ENCODE measurements at places on chromosomes 2 and 18.

DNA sequence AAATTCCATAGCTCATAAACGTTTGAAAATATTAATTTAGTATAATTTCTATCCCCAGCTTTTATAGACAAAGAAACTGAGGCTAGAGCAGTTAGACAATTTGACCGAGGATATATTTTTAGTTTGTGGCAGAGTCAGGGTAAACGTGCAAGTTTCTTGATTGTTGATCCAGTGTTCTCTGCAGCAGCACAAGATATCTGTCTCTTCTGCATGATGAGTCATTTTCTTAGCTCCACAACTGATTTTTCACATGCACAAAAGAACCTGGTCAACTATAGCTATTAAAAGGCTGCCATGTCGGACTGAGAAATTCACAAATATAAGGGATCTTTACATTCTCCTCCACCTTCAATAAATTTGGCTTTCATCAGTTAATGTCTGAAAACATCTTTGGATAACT, 143.4 kb upstream of the CYP26B1 start:
- DNase-seq, result peak; percentile 29

DNA sequence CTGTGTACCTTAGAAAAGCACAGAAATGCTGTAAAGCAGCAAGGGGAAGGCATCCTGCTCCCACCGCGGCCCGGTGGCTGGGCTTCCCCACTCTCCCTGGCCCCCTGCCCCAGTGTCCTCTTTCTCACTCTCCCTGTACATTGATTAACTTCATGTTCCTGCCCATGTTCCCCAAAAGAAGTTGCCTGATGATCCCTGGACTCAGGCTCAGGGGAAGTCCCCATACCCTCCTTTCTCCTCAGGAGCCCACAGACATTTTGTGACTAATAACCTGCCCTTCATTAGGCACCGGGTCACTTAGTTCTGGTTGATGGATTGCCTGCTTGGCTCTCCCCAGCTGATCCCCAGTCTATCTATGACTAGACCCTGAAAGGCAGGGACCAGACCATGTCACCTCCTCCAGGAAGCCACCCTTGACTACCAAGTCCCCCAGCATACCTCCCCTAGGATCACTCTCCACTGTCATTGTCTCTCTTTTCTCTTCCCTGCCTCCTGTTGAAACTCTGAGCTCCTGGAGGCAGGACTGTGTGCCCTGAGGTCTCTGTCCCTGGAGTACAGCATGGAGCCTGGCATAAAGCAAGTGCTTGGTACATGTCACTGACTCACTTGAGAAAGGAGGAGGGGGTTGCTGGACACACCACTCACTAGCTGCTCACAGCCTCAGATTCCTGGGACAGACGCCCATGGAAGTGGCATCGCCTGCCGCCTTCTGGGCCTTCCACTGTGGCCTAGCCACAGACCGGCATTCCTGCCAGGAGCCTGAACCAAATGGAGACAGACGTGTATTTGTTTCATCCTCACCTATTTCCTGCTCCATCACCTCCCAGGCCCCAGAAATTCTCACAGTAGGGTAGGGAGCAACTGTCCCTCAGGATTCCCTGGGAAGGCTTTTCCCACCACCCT, 13.5 kb downstream of the MALL start:
- peak; percentile 42 for DNase-seq

DNA sequence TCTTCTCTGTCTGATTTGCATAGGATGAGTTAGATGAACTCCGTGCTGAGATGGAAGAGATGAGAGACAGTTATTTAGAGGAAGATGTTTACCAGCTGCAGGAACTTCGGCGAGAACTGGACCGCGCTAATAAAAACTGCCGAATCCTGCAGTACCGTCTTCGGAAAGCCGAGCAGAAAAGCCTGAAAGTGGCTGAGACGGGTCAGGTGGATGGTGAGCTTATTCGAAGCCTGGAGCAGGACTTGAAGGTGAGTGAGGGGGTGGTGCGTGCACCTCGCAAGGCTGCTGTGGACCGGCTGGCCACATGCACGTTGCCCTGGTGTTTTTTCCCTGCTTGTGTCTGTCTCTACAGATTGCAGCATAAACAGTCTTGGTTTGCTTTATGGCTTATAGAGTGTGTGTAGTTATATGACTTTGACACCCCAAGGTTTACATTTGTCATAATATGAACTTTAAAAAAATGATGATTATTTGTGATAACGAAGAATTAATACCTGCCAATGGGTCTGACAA, 13.1 kb downstream of the MTCL1 start:
- no peak for DNase-seq

DNA sequence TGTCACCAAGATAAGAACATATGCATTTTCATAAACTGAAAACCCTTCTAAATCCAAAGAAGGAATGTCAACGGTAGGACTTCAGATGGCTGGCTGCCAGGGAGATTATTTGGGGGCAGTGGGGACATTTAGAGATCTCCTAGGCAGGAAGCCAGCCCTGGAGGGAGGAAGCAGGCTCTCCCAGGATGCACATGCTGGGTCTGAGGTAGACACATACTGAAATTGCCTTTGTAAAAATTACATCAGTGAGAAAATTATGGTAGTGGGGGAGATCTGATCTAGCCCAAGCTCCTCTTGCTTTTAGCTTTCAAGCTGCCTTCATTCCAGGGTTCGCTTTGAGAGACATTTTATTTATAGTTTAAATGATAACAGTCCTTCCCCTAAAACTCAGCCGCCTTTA, 24.1 kb downstream of the MPP4 start:
- no peak for DNase-seq

- peak; percentile 77 for DNase-seq
Observed at GRCh38 chr2:144382849-144383248, 137.1 kb downstream of the ZEB2 start.

- DNase-seq, result peak; percentile 90
Observed at GRCh38 chr2:84435345-84436025, 23.6 kb downstream of the SUCLG1 start.

DNA sequence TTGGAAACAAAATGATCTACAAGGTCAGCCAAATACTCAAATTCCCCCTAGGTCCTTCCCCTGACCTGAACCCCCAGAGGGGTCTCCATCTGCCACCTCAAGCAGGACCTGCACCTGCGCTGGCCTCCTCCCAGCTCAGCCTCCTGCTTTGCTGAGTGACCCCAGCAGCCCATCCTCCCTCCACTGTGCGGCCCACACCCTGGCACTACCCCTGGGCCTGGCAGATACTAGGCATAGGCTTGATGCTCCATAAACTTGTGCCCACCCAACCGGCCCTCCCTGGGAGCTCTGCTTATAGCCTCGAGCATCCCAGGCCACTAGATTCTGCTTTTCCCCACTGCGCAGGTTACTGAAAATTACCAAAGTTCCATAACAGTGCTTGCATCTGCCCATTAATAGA, 156.2 kb downstream of the HDAC4 start:
- DNase-seq, result no peak

DNA sequence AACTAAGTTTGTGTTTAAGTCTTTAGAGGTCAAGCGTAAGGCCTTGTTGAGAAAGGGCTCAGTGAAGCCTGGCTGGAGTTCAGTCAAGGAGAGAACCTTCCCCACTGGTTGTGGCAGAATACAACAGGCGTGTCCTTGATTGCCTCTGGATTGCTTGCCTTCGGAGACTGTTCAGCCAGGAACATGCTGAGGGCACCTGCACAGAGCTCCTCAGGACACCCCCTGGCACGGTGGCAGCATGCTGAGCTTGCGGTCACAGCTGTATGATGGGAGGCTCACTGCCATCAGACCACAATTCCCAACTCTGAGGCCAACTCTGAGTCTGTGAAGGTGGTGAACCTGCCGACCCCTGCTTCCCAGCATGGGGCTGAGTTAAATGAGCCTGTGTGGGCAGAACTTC, 130.0 kb downstream of the LPIN1 start:
- no peak for DNase-seq

- DNase-seq, result no peak
Observed at GRCh38 chr2:42658306-42658705, 89.9 kb downstream of the MTA3 start.

DNA sequence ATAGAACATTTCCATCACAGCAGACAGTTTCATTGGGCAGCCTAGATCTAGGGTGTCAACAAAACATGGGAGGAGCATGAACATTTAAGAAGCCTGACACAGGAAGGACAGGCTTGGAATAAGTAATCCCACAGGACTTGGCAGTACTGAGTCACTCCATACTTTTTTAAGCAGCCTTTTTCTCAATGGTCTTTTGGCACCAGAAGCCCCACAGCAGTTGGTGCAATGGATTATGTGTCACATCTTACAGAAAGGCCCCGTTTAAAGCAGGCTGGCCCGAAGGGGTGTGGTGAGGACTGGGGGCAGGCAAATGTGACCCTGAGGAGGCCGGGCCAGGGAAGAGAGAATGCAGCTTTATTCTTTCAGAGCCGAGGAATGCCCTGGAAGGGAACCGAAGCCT, 26.6 kb downstream of the SPTBN1 start:
- DNase-seq, result peak; percentile 86

DNA sequence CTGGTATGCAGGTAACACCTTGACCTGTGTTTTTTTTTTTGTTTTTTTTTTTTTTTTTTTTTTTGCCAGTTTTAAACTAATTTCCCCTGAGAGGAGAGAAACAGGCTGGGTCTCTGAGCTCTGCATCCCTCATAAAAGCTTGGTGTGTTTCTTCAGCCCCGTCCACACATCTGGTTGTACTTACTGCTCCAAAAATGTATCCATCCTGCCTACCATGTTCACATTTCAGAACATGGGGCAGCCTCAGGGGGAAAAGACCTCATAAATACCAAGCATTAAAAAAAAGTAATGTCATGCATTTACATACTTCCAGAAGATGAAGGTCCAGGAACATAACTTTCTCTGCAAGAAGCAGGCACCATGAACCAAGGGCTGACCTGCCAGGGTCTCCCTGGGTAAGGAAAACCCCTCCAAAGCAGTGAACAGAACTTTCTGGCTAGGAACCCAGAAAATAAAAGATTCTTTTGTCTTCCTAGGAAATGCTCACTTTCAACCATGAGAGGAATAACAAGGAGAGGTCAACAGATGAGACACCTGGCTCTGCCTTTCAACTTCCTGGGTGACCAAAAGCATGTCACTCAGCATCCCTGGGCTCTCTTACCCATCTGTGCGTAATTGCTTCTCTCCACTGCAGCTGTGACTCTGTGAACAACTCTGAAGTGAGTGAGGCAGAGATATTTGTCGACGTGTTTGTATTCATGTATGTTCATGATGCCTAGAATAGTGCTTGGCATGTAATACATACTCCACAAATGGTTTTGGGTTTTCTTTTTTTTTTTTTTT, 118.6 kb downstream of the MCFD2 start:
- no peak for DNase-seq

DNA sequence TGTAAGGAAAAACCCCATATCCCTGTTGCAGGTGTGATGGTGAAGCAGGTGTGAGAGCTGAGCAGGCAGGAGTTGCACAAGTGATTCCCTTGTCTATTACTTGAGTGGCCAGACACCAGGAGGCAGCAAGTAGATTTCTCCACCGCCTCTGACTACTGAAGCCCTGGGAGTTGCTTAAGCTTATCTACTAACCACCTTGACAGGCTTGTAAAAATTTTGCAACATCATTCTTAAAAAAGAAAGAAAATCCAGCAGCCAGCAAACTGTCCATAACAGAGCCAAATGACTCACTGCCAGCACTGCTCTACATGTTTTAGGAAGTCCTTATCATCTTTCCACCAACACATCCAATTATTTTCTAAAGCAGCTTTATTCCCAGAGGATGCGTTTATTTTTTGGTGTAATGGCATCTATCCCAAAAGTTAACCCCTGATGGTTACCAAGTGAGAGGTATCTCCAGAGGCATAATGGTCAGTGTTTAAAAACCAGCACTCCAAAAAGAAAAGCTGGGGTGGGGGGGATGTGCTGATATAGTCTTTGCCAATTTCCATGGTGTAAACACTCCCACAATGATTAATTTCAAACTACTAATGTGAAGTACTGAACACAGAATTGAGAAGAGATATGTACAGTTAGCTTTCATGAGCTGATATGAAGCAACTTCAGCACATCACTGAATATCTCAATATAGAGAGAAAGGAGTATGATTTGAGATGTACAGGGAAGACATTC, 16.3 kb upstream of the GPR39 start:
- DNase-seq, result no peak

DNA sequence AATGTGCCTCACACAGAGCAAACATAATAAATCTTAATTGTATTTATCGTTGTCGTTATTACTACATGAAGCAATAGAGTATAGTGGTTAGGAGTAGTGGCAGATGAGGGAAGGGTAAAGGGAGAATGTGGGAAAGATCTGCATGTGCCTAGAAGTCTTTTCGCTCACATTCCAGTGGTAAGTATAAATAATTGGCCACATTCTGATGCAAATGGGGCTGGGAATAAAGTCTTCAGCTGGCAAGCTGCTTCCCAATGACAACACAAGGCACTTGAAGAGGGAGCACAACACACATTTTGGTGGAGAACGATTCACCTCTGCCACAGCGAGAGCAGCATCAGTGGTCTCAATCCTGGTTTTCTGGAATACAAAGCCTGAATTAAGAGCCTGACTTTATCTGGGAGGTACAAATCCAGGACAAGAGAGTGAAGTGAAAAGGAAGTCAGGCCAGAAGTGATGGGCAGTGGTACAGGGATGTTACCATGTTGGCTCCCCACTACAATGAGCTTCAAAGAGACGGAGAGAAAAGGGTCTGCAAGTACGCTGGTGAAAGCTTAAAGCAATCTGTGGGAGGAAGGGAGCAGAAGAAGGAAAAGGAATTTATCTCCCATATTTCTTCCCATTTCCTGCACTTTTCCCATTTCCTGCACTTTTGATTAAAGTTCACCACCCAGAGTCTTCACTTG, 112.3 kb downstream of the ARHGAP15 start:
- DNase-seq, result no peak

- DNase-seq, result no peak
Observed at GRCh38 chr2:194819367-194819766, 837.7 kb upstream of the SLC39A10 start.

- DNase-seq, result peak; percentile 9
Observed at GRCh38 chr2:150046211-150046610, 441.3 kb downstream of the RND3 start.

DNA sequence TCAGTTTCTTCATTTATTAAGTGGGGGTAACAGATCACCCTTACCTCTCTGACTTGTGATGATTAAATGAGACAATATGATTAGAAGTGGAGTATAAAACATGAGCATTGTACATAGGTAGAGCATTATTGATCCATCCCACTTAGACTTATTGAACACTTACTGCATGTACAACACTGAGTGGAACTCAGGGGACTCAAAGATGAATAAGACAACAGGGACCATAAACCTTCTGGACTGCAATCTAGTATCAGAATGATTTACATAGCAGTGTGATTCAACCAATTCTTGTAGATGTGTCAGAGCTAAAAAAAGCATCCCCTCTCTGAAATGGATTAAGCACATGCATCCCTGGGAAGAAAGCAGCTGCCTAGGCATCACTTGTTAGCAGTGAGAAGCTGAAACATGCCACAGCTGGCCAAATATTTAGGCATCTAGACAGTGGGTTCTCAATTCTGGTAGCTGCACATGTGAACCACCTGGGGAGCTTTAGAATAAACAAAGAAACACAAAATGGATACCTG, 111.5 kb downstream of the CYRIA start:
- no peak for DNase-seq

- no peak for DNase-seq
Observed at GRCh38 chr18:69969491-69969890, 21.8 kb upstream of the CD226 start.

DNA sequence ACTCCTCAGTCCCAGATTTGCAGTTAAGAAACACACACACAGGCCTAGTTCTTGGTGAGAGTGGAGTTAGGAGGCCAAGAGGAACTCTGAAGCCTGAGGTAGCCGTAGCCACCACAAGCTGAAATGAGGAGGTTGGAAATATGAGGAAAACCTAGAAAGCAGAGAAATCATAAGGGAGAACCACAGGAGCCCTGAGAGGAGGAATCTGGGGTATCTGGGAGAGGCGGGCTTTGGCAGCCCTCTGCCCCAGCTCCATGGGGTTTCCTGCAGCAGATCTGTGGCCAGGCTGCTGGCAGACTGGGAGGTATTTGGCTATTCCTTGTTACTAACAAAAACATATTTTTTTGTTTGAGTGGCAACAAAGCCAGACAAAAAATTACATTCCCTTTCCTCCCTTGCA, 11.0 kb downstream of the SOX11 start:
- no peak for DNase-seq

All from astrocyte of the spinal cord (primary cell).